ENCODE measurements at places on chromosomes 2 and 18.

GRCh38 chr2:151619337-151619989 lies 114.8 kb downstream of the NEB start:
- no peak for DNase-seq

- DNase-seq = no peak
Observed at GRCh38 chr18:61980355-61980754, 87.5 kb upstream of the RNF152 start.

- DNase-seq = no peak
Observed at GRCh38 chr2:38716185-38716584, 35.0 kb downstream of the SRSF7 start.

DNA sequence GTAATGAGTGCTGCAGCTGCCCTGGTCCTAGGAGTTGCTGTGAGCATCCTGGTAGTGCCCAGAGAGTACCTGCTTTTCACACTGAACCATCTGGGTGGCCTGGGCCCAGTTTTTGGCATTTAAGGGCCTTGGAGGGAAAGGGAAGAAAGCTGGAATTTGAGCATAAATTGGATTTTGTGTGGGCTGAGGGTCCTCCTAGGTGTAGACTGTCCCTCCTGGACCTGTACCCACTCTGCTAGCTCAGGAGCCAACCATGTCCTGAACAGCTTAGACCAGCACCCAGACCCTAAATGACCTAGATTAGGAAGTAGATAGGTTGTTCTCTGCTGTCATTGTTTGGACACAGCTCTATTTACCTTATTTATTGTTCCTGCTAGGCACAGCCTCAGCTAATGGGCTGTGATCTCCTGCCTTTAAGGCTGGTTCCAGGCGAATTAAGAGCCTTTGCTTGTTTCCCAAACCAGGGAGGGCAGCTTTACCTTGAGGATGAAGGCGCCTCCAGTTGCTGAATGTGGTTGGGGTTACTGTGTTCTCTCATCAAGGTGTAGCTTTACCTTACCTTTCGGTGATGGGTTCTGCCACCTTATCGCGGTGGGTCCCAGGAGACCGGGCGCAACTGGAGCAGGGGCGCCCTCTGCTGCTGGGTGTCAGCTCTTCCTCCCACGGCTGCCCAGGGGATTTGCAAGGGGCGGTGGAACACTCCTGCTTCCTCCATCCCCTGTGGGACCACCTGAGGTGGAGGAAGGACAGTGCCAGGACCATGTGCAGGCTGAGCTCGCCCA lies 34.4 kb downstream of the ITGA6 start:
- DNase-seq = peak; percentile 80

GRCh38 chr18:79438898-79439627 lies 43.3 kb downstream of the NFATC1 start:
- no peak for DNase-seq

GRCh38 chr18:54388203-54389142 lies 30.8 kb downstream of the C18orf54 start:
- DNase-seq = peak; percentile 98

DNA sequence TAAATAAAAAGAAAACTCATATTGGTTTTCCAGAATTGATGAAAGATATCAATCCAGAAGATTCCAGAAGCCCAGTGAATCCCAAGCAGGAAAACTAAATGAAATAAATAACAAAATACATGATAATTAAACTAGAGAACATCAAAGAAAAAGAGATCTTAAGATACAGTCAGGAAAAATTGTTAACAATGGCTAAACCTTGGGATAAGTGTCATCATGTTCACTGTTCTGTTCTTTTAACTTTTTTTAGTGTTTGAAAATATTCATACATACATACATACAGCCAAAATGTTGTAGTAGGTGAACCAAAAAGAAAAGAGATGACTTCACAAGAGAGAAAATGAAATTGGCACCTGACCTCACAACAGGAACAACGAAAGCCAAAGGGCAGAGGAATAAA lies 72.2 kb upstream of the MYCN start:
- DNase-seq = no peak

DNA sequence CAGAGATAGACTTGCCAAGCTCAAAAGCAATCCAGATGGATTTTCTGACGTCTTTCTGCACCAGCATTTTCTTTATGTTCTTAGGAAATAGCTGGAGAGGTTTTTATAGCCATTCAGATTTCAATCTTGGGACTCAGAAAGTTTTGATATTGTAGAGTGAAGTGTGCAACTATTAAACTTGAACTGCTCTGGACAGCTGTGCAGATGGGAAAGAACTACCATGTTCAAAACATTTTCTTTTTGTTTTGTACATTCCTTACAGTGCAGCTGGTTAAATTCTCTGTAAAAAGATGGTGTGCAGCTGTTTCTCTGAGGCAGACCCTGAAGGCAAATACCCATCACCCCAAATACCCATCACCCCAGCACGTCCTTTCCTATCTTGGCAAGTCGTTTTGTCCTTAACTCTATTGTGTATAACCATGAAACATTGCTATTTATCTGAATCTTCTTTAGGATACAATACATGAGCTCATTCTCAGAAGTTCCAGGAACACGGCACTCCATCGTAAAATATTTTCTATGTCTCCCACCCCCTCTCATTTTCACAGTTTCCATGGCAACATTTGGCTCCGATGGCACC lies 38.8 kb downstream of the AQP4 start:
- DNase-seq = no peak

DNA sequence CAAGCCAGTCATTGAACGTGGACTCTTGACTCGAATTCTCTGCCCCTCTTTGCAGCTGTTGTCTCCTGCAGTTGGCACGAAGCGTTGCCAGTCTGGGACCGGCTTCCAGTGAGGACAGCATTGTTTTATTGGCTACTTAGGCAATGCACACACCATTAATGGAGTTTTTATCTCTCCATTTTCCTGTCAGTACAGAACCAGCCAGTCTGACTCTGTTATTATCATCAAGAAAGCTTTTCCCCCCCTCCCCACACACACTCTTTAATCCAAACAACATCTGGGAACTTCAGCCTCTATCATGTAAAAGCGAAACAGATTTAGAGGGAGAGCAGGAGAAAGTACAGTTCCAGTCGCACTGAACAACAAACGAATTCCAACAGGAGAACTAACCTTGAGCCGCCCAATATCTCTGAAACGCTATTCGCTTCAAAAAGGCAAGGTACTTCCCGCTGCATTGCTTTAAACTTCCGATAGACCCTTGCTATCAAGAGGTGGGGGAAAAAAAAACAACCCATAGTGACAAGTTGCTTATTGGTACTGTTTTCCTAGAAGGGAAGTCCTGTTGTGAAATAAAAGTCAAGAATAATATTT lies 38.2 kb downstream of the ACVR1 start:
- DNase-seq = no peak

DNA sequence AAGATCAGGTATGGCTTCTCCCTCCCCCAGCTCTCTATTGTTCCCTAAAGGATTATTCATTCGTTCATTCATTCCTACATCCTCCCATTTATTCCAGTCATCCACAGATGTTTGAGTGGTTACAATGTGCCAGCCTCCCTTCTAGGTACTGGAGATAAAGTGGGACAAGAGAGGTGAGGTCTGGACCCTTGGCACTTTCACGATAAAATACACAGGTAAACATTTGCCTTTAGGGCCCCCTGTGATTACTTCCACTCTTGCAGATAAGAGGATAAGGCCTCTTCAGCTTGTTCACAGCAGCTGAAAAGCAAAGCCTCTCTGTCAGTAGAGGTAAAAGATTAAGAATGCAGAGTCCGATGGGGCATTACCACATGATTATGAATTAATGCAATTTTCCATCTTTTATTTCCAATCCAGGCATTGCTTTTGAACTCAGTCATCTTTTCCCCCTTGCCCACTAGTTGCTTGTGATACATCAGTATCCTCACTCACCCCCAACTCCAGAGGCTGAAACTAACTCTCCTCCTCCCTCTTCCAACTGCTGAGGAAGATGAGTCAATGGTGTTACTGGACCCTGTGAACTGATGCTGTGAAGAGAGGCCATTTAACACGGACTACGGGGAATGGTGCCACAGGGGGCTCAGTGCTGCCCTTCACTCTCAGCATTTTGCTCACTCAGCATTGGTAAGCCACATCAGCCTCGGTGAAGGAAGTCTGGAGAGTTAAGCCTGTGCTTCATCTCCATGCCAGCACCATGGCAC lies 1.1 kb upstream of the DPP4 start:
- DNase-seq = no peak

GRCh38 chr2:38199127-38199526 lies 123.2 kb upstream of the CYP1B1 start:
- no peak for DNase-seq

Data from islet precursor cell (in vitro differentiated cells).